ENCODE measurements at places on chromosomes 7 and 10.

- no peak for DNase-seq
Observed at GRCh38 chr10:69913606-69914382, 112.1 kb downstream of the COL13A1 start.

GRCh38 chr10:121669028-121669374 lies 70.8 kb upstream of the FGFR2 start:
- DNase-seq: no peak

GRCh38 chr7:140684066-140684950 lies 11.6 kb downstream of the ADCK2 start:
- DNase-seq: no peak

DNA sequence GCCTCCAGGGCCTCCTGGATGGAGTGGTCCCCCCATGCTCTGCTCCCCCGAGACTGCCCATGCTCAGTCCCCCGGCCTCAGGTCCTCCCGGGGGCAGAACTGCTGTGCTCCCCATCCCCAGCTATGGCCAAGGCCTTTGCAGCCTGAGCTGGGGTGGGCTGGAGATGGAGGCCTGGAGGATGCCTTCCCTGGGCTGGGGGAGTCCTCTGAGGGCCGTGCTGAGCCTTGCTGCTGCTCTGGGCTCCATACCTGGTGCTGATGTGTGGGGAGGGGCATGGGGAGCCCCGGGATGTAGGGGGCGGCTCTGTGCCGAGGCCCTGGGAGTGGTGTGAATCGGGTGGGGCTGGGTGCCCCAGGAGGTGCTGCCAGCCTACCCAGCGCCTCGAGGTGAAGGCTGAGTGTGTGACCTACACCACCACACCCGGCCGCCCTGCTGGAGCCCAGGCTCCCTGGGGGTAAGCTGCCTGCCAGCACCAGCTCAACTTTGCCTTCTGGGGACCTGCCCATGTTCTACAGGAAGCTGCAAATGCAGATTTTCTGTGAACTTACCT lies 109.5 kb downstream of the UNCX start:
- DNase-seq: no peak

- no peak for DNase-seq
Observed at GRCh38 chr10:89279421-89279869, 22.4 kb upstream of the IFIT2 start.

DNA sequence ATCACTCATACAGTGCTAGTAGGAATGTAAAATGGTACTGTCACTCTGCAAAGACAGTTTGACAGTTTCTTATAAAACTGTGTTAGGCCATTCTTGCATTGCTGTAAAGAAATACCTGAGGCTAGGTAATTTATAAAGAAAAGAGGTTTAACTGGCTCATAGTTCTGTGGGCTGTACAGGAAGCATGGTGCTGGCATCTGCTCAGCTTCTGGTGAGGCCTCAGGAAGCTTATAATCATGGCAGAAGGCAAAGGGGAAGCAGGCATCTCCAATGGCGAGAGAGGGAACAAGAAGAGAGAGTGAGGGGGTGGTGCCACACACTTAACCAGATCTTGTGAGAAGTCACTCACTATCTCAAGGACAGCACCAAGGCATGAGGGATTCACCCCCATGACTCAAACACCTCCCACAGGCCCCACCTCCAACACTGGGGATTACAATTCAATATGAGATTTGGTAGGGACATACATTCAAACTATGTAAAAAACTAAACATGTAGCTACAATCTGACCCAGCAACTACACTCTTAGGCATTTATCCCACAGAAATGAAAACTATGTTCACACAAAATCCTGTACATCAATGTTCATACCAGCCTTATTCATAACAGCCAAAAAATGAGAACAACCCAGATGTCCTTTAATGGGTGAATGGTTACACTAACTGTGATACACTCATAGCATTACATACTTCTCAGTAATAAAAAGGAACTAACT lies 5.0 kb downstream of the ALDH18A1 start:
- no peak for DNase-seq

DNA sequence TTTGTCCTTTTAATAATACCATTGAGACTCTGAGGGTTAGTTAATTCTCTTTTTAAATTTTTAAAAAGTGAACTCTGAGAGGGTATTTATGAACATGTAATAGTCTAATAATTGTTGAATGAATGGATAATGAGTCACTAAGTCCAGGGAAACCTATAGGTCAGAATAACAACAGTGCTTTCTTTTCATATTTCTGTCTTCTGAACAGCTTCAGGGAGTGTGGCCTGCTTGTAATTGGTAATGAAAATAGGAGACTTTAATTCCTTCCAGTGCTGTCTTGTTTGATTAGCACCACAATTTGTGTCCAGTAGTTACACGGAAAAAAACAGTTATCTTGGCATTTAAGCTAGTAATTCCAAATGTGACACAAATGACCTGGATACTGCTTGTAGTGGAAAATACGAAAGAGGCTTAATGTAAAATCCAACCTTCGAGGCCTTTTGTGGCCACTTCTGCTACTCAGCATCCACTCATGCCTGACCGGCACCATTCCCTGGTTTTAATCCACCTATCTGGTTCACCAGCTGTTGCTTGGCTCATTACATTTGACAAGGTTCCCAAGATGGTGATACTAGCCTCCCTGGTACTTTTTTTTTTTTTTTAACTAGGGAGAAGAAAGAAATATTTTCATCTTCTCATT lies 149.3 kb upstream of the IMMP2L start:
- no peak for DNase-seq

DNA sequence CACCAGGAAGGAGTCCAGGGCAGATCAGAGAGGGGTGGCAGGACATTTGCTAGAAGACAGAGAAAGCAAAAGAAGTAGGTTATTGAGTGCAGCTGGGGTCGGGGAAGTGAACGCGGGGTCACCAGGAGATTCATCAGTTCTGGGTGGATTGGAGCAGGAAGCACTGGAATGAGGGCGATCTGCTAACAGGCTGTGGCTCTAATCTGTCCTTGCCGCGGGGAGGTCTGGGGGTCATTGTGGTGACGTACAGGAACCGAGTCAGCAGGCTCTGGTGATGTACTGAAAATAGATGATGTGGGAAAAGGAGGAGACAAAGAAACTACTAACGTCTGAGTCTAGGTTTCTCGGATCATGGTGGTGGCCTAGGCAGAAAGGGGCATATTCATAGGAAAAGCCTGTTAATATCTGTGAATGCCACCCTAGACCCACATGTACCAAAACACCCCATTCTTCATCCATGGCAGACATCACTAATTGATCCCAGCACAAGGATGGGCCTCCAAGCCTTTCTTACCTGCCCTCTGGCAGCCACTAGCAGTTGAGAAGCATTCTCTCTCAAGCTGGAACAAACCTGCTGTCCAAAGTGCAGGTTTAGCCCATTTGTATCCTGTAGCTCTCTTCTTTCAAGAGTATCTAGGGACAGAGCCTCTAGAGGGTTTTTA lies 134.5 kb downstream of the C10orf105 start:
- no peak for DNase-seq

DNA sequence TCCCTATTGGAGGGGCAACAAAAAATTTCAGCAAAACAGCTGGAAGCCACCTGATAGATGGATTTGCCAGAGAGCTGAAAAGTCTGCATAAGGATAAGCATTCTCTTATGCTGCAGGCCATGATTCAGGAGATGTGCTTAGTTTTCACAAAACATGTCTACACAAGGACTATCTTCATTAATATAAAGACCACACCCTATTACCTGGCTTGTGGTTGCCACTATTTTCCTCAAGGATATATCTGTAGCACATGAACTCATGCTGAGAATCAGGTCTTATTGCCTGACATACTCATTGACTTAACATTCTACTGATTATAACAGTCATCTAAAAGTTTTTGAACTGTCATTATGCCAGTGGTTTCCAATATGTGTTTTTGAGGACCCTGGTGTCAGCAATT lies 7.1 kb upstream of the COL17A1 start:
- no peak for DNase-seq

GRCh38 chr10:131511391-131511790 lies 199.9 kb upstream of the TCERG1L start:
- no peak for DNase-seq

DNA sequence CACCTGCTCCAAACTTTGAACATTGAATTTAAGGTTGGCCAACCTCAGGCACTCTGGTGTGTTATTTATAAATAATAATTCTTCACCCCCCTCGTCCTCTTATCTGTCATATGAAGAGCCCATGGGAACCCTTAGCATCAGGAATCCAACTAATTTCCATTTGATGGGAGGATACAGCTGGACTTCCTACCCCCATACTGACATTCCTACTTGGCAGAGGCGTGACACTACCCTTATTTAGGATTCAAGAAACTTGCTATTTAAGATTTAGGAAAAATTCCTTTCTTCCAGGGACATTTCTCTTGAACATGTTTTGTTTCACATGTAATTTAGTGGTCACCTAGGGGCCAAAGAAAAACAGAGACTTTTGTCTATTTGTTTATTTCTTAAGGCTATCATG lies 171.9 kb upstream of the NRP1 start:
- no peak for DNase-seq

DNA sequence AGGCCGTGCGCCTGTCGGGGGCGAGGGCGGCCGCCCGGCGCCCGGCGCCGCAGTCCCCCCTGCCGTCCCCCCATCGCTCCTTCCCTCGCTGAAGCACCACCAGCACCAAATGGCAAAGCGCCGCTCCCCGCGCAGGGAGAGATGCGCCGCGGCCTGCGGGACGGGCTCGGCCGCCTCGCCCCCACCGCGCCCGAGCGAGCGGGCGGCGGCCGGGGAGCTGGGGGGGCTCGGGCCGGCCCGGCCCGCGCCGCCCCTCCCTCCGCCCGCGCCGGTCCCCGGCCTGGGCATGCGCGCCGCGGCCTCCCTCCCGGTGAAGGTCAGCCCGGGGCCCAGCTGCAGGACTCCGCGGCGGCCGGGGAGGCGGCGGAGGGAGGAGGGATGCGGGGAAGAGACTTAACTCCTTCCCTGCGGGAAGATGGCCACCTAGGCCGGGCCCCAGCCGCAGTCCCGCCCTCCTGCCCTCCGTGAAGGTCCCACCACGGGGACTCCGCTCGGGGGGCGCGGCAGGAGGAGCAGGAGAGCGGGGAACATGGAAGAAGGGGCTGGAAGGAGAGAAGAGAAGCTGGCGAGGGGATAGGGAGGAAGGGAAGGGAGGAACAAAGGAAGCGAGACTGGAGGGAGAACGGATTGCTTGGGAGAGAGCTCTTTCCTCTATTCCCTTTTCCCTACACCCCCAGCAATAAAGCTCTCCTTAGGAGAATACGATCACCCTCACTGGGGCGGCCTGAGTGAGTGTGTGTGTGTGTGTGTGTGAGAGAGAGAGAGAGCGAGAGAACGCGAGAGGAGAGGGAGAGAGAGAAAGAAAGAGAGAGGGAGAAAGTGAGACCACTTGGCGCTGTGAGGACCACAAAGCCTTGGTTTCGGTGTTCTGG lies 3.4 kb upstream of the SMARCD3 start:
- DNase-seq: no peak

GRCh38 chr10:80413271-80413996 lies 5.1 kb downstream of the PRXL2A start:
- DNase-seq: no peak

DNA sequence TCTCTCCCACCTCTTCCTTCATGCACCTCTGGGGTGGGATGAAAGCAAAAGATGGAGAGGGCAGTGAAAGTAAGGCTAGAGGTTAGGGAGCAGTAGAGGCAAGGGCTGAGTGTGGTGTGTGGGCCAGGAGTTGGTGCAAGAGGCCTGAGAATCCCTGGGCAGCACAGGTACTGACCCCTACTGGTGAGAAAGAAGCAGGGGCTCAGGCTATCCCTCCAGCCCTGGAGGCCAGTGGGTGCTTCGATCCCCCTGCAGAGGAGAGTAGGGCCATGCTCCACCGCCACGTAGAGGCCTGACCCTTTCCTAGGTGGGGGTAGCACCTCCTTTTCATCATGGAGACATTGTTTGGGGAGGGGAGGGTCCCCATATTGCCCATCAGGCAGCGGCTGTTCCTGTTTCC lies 9.8 kb downstream of the CDHR1 start:
- DNase-seq: no peak

DNA sequence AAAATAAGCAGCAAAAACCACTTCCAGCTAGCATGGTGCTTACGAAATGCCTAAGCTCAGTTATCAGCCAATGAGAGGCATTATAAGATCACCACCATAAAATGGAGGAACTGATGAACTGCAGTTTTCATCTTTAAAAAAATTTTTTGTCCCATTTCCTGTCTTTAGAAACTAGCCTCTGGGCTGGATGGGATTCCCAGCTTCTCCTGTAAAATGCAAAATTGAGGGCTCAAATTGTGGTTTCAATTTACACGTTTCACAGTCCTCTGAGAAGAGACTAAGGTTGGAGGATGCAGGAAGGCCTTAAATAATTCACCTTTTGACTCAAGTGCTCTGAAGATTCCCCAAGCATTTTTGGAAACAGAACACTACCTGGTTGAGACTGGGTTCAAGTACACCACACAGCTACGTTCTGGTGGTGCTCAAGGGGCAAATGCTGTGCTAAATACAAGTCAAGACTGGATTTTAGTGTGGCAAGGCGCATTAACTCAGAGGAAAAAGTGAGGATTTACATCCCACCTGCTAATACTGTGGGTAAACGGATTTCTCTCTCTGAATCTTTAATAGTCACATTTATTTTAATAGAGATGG lies 951 bp downstream of the ZNF25 start:
- no peak for DNase-seq

DNA sequence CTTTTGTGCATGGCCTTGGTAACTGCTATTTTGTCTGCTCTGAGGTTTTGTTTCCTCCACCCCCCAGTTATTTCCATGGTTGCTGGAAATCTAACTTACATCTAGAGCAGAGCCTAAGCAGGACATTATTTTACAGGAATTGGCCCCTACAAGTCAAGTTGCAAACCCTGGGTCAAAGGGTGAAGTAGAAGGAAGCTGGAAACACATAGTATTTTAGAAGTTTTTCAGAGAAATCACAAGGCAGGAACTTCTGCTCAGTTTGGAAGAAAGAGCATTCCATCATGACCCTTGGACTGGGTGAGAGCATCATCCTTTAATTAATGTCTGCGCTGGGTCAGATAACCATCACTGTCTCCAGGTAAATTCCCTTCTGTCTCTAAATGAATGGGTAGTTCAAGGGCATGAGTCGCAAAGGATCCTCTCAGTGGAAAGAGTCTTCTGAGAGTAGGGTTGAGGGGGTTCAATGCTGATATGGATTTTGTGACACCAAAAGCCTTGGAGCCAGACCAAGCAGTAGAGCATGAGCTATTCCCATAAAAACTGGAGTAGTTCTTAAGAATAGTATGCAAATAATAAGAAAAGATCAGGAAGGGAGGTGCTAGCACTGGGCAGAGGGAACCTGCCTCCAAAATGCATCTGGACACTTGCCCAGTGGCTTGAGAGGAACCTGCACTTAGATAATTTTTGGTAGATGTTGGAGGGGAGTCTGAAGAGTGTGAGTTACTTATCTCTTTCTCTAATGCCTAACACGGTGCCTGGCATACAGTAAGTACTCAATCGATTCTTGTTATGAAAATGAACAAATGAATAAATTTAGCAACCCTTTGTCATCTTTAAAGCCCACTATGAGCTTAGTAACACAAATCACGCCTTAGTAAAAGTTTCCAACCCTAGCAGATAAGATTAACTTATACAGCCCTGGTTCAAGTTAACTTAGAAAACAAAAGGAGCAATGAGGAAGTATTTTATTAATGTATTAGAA lies 160.6 kb upstream of the ADO start:
- no peak for DNase-seq

GRCh38 chr10:98628206-98628605 lies 181.5 kb upstream of the HPS1 start:
- DNase-seq: no peak
